Stimulated activated CD8-positive, alpha-beta memory T cell treated with anti-CD3 and anti-CD28 coated beads, Interleukin-7, amount 100 ng/mL, for 4 hours (primary cell): ENCODE measurements at places on chromosomes 5 and 9.

DNA sequence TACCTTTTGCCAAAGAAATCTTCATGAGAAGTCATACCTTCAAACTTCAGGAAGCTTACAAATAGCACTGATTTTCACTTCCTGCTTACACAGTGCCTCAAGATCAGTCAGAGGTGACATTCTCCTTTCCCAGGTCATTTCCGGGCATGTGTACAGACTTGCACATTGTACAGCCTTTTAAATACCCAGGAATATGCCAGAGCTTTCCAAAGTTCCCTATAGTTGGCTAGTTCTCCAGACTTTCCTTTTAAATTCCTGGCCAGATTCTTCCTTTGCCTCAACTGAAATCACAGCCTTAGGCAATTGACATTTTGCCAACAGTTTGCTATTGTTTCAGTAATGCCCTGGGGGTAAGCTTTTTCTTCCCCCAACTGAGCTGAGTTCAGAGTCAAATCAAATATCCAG, 47.2 kb downstream of the RFX3 start:
- DNase-seq: no peak

DNA sequence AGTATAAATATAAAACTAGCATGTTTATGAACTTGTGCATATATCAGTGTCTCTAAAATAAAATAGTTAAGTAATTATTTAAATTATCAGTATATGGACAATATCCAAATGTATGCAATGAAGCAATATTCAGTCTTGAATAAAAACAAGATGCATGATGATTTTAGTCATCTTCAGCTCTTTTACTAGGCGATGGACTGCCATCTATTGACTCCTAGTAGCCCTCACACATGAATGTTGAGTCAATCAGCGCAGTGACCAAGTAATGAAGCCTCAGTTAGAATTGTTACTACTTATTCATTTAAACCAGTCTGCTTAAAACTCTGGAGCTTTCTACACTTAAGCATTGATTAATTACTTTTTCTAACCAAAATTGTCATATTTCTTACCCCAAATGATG, 92.9 kb upstream of the GRHPR start:
- DNase-seq: no peak

GRCh38 chr9:21030389-21031035, 928 bp downstream of the HACD4 start:
- DNase-seq: no peak

DNA sequence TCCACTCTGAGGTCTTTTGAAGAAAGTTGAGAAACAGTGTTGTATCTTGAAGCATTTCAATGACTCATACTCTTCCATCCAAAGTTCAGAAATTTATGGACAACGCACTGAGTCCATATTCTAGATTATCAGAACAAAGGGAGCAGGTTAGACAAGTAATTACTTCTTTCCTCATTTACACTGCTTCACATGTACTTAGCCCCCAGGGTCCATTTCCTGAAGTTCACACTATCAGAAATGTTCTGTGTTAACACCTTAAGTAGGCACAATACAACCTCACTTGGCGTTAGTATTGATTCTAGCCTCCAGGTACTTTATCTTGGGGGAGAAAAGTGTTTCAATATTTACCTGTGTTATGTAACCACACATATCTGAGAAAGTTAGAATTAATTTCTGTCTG, 487.9 kb upstream of the DMAC1 start:
- no peak for DNase-seq

GRCh38 chr9:108761655-108762347, 94.0 kb downstream of the ACTL7B start:
- DNase-seq: no peak

DNA sequence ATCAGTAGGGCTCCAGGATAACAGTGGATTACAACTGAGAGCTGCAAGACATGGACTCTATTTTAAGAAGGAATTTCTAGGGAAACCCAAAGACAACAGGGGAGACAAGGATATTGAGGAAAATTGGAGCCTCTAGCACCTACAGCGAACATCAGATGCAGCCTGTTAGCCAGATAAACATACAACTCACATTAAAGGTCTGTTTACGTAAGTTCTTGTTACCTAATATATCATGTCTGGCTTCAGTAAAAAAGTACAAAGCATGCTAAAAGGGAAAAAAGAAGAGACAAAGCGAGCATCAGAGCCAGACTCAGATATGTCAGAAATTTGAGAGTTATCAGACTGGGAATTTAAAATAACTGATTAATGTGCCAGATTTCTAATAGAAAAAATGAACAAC, 17.2 kb downstream of the GNPDA1 start:
- no peak for DNase-seq

GRCh38 chr9:81868145-81868544, 60.1 kb upstream of the SPATA31D4 start:
- no peak for DNase-seq

DNA sequence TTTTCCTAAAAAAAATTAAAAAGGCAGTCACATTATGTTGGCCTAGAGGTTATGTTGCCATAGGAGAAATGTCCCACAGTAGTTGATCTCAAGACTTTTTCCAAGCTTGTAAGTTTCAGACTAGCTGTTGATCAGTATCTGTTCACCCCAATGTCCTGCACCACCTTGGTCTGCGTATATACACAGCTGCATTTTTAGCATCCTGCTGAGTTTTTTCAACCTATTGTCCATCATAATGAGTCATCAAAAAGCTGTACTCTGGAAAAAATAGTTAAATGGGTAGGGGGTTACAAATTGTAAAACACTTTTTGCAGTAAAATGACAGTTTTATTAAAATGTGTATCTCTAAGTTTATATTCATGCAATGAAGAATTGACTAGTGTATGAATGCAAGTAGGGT, 53.2 kb upstream of the TMEM171 start:
- no peak for DNase-seq

GRCh38 chr5:33375900-33376299, 64.9 kb upstream of the TARS1 start:
- no peak for DNase-seq

GRCh38 chr5:150246835-150247234, 42.7 kb downstream of the CAMK2A start:
- DNase-seq: no peak

DNA sequence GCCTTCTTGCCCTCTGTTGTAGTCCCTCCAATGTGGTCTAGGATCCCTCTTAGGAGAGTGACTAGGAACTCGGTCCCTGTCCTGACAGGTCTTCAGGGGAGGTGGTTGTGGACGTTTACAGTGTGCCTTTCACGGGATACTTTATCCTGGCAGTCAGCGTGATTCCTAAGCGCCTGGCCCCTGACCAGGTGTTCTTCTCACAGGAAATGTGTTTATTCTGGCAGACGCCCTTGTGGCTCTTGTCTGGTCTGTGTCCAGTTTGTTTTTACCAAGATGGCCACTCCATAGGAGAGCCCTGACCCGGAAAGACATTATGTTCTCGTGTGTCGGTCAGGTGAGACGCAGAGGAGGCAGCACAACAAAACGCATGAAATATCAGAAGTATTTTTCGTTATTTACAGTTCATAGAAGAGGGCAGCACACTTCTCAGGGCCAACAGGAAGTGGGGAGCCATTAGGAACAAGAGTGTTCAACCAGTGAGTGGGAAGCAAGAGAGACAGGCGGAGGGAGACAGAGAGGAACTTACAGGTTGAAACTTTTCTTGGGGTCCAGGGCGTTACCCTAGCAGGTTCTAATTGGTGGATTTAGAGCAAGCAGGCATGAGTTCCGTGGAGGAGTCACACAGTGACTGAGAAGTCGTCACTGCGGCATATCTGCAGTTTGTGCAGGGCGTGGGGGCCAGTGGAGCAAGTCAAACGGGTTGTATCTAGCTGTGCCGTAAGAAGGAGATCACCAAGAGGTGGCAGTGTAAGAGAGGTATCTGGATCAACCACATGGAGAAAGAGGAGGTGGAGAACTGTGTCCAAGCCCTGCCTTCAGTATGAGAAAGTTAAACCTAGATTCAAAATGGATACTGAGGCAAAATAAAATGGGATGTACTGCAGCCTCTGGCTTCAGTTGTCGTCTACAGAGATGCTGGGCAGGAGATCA, 412.9 kb downstream of the ZSWIM6 start:
- DNase-seq: no peak

DNA sequence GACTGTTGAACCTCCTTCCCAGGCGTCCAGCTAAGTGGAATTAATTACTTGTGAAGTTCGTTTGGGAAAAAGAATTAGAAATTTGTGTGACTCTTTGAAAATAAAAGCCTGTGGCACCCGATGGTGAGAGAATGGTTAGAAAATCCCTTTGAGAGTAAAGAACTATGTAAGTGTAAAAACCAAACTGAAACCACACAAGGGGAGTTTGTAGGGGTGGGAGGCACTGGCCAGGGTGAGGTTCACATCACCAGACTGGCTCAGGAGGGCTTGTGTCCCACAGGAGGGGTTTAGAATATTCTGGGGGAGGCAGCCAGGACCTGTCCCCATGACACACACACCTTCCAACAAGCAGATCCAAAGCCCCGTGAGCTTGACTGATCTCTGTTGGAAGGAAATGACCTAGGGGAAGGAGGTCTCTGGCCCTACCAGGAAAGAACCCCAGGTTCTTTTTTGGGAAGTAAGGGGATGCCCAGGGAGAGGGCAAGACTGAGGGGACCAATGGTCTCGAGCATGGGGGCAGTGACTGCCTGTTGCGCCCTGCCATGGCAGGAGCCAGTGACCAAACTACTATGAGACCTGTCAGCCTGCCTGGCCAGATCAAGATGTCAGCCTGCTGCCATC, 4.3 kb downstream of the SPATA24 start:
- no peak for DNase-seq

DNA sequence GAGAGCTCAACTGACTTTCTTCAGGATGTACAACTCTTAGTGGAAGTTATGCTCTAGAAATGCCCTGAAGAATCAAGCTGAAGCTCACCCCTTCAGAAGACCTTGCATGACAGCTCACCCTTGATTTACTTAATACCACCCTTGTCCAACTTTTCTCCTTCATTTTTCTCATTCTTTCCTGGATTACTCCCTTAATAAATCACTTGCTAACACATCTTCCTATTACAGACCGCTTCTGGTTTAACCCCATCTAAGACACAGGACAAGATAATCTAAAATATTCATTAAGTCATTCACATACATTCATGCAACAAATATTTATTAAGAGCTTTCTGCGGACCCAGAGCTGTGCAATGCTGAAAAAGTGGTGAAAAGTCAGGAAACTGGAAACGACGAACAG, 630.7 kb upstream of the RORB start:
- no peak for DNase-seq

DNA sequence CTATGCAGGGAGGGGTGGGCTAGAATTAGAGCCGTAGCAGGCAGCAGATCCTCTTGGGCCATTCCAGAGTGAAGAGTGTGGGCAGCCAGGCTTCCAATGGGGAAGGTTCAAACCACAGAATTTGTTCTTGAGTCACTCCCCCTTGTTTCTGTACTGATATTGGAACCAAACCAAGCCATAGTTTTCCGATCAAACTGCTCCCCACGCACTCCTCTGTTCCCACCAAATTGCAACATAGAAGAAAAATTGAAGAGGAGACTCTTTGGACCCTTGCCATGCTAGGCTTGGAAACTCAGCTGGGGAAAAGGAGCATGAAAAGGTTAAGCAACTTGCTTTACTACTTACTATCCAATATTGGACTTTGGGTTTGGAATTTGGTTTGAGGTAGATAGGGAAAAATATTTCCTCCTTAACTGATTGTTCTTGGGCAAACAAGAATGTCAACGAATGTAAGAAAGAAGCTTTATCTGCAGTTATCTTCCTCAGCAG, 165.8 kb upstream of the NR3C1 start:
- no peak for DNase-seq

GRCh38 chr9:106861640-106862109, 1.3 kb upstream of the ZNF462 start:
- DNase-seq: no peak

DNA sequence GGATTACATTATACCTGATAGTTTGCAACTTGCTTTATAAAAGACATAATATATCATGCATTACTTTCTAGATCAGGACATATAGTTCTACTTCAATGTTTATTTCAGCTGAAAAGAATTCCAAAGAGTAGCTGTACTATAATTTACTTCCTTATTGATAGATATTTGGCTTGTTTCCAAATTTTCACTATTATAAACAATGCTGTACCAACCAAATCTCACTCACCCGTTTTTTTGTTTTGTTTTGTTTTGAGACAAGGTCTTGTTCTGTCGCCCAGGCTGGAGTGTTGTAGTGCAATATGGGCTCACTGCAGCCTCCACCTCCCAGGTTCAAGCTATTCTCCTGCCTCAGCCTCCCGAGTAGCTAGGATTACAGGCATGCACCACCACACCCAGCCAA, 132.7 kb downstream of the GNAQ start:
- no peak for DNase-seq

GRCh38 chr9:98010445-98010844, 27.3 kb downstream of the ANP32B start:
- DNase-seq: no peak

DNA sequence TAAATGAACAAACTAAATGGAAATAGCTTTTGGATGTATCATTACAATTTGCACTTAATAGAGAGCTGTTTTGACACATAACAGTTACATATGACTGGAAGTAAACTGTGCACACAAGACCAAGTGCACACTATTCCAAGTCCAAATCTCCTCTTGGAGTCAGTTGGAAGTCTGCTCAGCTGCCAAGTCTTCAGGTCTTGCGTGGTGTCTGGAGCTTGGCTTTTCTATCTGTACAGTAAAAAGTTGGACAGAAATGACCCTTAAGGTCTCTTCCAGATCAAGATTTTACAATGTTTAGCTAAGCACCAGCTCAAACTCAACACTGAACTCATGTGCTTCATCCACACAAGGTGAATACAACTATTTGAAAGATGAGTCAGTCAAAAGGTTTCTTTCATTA, 456.9 kb downstream of the RASEF start:
- no peak for DNase-seq

DNA sequence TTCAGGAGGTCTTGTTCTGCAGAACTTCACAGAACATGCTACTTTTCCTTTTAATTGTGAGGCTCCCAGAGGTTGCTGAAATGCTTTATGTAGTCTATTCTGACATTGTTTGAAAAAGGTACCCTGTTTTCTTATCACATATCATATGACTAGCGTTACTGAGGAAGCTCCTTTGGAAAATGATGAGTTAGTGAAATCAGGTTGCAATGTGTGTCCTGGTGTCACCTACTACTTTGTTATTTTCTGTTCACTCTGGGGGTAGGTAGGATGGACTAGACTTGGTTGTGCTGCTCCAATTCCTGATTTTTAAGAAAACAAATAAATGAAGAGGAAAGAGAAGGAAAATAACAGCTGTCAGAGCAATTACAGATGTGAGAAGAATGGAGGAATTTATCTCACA, 93.7 kb downstream of the PAPPA start:
- no peak for DNase-seq

GRCh38 chr5:146516151-146516475, at the start of gene GPR151:
GPR151 (minus strand) TSS chr5:146516190; CDS start chr5:146516113, 77 bp downstream.
- DNase-seq: no peak

- DNase-seq: no peak
These were observed 50.7 kb upstream of the TNFSF8 start for GRCh38 chr9:114981063-114981462.

- no peak for DNase-seq
These were observed 28.0 kb downstream of the ABO start for GRCh38 chr9:133246991-133247390.

DNA sequence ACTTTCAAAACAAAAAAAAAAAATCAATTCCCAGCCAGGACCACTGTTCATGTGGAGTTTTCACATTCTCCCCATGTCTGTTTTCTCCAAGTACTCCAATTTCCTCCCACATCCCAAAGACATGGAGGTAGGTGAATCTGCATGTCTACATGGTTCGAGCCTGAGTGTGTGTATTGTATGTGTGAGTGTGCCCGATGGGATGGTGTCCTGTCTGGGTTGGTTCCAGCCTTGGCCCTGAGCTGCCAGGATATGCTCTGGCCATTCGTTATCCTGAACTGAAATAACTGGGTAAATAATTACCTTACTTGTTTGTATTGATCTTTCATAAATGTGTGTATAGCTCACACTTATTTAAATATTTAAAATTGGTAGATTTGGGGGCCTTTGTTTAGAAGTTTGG, 452.3 kb upstream of the RORB start:
- no peak for DNase-seq

GRCh38 chr5:42994246-42994554, 45.9 kb downstream of the ANXA2R start:
- no peak for DNase-seq
